Stimulated activated CD8-positive, alpha-beta memory T cell treated with anti-CD3 and anti-CD28 coated beads, Interleukin-12 subunit alpha, Interleukin-12 subunit beta, amount 100 ng/mL, for 1 hour (primary cell): ENCODE measurements at places on chromosomes 7 and 10.

DNA sequence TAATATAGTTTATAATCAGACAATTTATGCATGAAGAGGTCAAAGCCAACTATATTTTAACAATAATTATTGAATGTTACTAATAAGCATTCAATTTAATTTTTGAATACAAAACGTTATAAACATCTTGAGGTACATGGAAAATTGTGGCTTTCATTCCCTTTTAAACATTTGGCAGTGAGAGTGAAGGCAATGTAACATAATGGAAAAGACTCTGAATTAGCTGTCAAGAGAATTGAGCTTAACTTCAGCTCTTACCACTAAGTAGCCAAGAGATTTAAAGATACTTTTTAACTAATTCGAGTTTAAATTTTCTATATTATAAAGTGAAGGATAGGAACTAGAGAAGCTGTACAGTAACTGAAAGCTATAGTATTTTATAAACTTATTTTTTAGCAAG, 98.6 kb downstream of the SEMA3A start:
- no peak for DNase-seq

DNA sequence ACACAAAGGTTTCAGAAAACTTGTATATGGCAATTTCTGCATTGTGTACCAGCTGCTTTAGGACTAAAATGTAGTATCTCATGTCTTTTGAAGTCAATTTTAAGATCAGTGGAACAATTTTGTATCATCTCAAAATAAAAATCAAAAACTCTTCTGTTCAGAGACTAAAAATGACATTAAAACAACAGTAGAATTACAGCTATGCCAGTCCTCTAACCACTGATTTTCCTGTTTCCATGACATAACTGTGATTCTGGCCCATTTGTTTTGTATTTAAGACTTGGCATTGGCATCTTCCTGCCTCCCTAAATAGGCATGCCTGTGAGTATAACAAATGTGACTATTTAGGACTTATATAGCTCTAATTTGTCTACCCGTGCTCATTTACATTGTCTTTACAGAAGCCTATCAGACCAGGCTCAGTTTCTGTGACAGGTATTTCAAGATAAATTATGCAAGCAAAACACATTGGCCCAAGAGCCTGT, 29.1 kb upstream of the VPS41 start:
- DNase-seq, result no peak

DNA sequence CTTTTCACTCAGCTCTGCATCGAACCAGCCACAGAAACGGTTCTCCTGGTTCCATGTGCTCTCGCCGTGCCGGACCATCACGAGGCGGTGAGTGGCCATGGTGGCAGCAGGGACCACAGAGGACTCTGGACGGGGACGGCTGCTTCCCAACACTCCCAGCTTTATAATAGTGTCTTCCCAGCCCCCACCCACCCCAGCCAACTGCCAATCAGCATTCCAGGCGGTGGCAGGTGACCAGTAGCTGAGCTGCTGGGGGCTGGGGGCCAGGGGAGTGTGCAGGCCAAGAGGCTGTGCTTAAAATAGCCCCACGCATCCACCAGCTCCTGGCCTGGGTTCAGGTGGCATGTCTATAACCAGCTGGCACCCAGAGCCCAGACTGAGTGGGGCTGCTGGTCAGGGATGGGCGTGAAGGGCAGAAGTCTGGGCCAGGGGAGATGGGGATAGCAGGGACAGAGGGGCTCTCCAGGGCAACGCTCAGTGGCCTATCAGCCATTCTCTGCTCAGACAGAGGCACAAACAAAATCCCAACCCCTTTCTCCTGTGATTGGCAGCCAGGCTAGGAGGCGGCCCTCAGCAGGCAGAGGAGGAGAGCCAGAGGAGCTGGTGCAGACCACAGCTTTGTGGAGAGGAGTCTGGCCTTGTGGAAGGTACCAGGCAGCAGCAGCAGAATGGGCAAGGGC, at the start of gene PGAM2:
Gene PGAM2, minus strand, starts transcription at position 137 of the 680 bp plus-strand sequence. Its CDS starts 38 bp downstream, at position 99.
- DNase-seq, result no peak

- DNase-seq, result no peak
Observed at GRCh38 chr10:35542303-35542702, 62.8 kb upstream of the GJD4 start.

GRCh38 chr7:129434675-129435318, 565 bp downstream of the STRIP2 start:
- DNase-seq, result no peak

- no peak for DNase-seq
Observed at GRCh38 chr7:106367018-106367420, 82.2 kb upstream of the NAMPT start.

GRCh38 chr7:42174391-42174912, 62.6 kb downstream of the GLI3 start:
- DNase-seq, result no peak

- no peak for DNase-seq
Observed at GRCh38 chr7:78863281-78863680, 590.2 kb downstream of the MAGI2 start.

DNA sequence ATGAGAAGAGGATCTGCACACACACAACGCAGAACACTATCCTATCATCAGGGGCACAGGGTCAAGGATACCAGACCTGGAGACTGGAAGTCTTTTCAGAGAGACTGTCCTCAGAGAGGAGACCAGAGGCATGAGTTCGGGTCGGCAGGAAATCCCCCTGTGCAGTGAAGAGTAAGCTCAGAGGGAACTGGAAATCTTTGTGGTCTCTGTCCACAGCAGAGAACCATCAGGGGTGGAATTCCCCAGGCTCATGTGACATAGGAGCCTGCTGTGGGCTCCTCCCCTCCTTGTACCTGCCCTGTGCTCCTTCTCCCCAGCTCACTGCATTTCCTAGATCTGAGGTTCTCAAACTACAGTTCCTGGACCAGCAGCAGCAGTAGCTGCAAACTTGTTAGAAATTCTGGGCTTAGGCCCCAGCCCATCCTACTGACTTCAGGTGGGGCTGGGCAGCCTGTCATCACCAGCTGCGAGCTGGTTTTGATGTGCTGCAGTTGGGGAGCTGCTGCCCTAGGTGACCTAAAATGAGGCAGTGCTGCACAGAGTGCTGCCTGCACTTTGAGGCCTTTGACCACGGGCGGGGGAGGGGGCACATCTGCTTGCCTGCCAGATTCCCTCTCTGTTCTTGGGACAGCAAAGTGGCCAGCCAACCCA, 2.4 kb downstream of the ZMIZ2 start:
- DNase-seq, result peak; percentile 27

DNA sequence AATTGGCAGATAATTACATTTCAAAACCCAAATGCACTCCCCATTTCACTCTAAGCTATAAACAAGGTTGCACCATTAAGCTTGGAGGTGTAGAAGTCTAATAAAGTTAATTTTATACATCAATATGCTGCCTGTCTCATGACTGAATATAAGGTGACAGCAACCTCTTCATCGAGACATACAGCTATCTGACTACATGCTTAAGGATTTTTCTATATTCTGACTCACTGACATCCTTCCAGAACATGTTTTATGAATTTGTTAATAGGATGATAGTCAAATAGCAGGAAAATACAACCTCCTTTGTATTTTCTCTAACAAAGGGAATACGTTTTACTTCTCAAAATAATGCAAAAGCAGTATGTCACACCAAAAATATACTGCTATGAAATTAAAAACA, 76.6 kb downstream of the NRBF2 start:
- DNase-seq, result no peak

- DNase-seq, result no peak
Observed at GRCh38 chr10:117480097-117480496, 62.4 kb upstream of the EMX2 start.

DNA sequence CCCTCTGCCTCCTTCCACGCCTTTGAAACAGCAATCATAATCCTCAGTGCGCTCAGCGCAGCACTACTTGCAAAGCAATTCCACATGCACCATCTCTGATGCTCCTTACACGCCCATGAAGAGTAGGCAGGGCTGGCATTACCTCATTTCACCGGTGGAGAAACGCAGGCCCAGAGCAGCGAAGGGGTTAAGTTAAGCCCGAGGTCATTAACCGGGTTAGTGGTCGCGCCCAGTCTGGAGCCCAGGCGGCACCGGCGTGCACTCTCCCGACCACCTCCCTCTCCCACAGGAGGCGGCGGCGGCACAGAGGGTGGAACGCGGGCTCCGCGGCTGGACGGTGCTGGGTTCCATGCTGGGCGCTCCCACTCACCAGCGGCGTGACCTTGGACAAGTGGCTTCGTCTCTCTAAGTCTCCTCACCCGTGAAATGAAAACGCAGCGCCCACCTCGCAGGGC, 515 bp downstream of the FASTK start:
- no peak for DNase-seq

GRCh38 chr10:27998178-27998953, 513 bp downstream of the ODAD2 start:
- DNase-seq, result no peak

GRCh38 chr10:37734971-37735370, 122.4 kb downstream of the ZNF248 start:
- DNase-seq, result no peak

DNA sequence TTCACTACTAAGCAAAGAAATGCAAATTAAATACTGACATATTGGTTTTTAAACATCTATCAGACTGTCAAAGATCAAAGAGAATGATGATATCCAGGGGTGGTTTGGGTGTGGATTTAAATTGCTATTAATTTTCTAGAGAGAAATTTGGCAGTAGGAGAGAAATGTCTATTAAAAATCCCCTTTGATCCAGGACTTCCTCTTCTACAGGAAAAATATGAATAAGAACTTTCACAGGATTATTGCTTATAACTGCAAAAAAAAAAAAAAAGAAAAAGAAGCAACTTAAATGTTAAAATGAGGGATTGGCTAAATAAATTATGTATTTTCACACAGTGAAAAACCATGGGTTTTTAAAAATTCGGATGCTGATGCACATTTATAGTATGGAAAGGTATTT, 21.0 kb downstream of the CFAP58 start:
- no peak for DNase-seq

- no peak for DNase-seq
Observed at GRCh38 chr7:149772956-149773434, 393 bp downstream of the ZNF467 start.

- no peak for DNase-seq
Observed at GRCh38 chr7:80403686-80404241, 108.1 kb downstream of the GNAT3 start.

GRCh38 chr7:96670338-96671289, 39.0 kb downstream of the SEM1 start:
- no peak for DNase-seq

- DNase-seq, result no peak
Observed at GRCh38 chr7:18458830-18459229, 36.7 kb upstream of the HDAC9 start.

GRCh38 chr10:86061278-86062197, 305.1 kb downstream of the GRID1 start:
- DNase-seq, result no peak

DNA sequence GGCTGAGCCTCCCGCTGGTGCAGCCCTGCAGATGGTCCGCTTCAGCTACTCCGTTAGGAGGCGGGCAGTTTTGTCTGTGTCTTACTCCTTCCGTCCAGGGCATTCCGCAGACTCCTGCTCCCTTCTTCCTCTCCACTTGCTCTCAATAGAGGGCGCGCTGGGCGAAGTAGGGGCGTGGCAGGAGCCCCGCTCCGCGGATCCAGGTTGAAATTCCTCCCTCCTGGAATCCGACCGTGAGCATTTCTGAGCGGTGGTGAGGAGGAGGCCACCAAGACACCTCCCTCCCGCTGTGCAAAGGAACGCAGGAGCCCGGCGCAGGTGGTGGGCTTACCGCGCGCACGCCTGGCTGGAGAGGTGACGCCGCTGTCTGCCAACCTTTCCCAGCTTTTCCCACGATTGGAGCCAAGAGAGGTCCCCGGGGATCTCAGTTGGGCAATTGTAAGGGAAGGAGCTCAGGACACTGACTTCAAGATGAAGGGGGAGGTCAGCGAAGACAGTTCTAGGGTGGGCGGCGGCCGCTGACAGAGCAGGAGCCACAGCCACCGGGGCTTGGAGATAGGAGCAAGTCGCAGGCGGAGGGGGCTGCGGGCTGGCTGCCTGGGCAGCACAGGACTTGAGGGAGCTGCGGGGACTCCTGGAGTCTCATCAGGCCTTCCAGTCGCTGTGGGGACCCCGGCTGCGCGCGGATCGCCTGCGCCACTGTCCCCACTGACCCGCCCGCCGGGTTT, 1011.3 kb downstream of the XPNPEP1 start:
- DNase-seq, result no peak

- no peak for DNase-seq
Observed at GRCh38 chr7:51138123-51139085, 178.2 kb downstream of the COBL start.

- DNase-seq, result no peak
Observed at GRCh38 chr10:31034098-31034909, 2.6 kb upstream of the ZNF438 start.

- DNase-seq, result no peak
Observed at GRCh38 chr7:116929021-116929420, 24.3 kb upstream of the ST7 start.

GRCh38 chr7:31027161-31027965, 24.7 kb upstream of the ADCYAP1R1 start:
- no peak for DNase-seq

DNA sequence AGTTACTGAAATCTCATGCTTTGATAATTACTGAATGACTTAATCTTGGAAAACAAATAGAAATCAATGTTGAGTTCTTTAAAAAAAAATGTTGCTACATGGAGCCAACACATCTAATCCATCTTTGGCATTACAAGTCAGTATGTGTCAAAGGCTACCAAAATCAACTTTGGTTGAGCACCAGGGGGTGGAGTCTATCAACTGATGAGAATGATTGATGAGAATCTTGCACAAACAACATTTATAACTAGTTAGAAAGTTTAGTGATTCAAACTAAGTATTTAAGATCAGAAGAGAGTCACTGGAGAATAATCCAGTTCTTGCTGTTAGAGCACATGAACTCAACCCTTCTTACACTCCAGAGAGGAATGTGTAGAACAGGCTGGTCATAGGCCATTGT, 70.5 kb upstream of the LRRC17 start:
- no peak for DNase-seq

- peak; percentile 17 for DNase-seq
Observed at GRCh38 chr10:12350167-12350872, 973 bp downstream of the CAMK1D start.

- DNase-seq, result no peak
Observed at GRCh38 chr10:6721480-6721879, 141.4 kb upstream of the PRKCQ start.

- no peak for DNase-seq
Observed at GRCh38 chr7:136847858-136848257, 20.6 kb upstream of the CHRM2 start.

DNA sequence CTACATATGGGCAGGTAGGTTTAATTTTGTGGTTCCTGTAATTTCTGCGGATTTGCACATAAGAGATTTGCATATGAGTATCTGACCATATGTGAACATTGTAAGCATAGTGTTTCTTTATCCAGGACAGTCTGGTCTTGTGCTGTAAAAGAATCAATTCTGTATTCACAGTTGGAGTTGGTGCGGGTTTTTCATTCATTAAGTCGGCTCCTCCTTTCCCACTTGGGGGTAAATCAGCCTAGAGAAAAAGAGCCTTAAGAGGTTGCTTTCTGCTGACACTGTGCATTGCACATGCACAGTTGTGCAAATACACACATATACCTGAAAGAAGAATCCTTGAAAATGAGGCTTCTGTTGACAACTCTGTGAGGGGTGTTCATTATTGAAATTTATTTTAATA, 6.1 kb upstream of the CYP26C1 start:
- DNase-seq, result no peak

- DNase-seq, result no peak
Observed at GRCh38 chr7:104442481-104442880, 114.1 kb downstream of the LHFPL3 start.

GRCh38 chr10:18797286-18797685, 138.1 kb downstream of the ARL5B start:
- DNase-seq, result no peak
